ENCODE measurements at places on chromosomes 16 and 17.
A peak's percentile ranks its signal among the peaks of the same experiment; 100 is the strongest.

DNA sequence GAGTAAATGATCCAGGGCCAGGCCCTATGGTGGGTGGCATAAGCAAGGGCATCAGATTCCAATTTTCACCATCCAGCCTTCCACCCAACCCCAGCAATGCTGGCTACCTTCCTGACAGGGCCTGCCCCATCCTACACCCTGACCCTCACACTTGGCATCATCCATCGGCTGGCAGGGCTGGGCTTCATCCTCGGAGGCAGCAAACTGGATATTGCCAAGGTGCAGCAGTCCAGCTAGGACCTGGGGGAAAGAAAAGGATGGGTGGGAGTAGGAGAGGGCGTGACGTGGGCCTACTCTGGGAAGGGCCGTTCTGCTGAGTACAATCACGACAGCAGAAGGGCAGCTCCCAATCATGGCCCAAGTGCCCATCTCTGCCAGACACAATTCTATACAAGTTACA, 23.5 kb downstream of the MYO19 start:
- DNase-seq = no peak

GRCh38 chr16:30601966-30602365, 8.2 kb downstream of the ZNF689 start:
- DNase-seq = no peak

DNA sequence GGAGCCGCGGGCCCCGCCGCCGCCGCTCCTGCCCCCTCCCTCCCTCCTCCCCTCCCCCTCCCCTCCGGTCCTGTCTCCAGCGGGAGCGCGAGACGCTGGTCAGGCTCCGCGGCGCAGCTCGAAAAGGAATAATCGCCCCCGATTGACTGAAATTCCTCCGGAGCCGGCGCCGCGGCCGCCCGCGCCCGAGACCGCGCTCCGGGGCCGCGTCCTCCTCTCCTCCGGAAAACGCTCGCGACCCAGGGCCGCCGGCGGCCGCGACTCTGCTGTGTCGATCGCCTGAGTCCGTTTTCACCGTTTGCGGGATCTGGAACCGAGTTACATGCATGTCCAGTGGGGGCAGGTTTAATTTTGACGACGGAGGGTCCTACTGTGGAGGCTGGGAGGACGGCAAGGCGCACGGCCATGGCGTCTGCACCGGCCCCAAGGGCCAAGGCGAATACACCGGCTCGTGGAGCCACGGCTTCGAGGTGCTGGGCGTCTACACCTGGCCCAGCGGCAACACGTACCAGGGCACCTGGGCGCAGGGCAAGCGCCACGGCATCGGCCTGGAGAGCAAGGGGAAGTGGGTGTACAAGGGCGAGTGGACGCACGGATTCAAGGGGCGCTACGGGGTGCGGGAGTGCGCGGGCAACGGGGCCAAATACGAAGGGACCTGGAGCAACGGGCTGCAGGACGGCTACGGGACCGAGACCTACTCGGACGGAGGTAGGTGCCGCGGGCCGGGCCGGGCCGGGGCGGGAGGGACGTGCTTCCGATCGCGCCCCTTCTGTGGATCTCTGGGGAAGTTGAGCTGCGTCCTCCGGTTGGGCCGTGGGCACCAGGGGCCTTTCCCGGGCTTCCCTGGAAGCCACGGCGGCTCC, 744 bp downstream of the JPH3 start:
- peak; percentile 15 for DNase-seq

- peak; percentile 75 for DNase-seq
Measured at GRCh38 chr16:24041834-24042631, 206.2 kb downstream of the PRKCB start.

- DNase-seq = no peak
Measured at GRCh38 chr17:43534909-43535308, 11.2 kb downstream of the ETV4 start.

DNA sequence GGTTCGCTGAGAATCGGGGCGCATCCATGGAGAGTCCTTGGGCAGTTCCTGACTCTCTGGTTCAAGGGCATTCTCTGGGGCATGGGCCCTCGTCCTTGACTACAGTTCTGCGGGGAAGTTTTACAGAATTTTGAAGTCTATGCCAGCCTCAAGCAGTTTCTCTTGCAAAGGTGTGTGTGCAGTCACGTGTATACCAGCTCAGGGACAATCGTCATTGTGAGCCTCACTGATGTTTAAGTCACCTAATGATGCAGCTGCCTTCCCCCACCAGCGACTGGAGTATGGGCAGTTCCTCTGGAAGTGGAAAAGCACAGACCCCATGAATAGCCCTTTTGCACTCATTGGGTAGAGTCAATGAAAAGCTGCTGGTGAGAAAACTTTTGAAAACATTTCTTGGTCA, 1.3 kb downstream of the PLCG2 start:
- no peak for DNase-seq

- no peak for DNase-seq
Measured at GRCh38 chr17:4896332-4897197, 2.8 kb upstream of the C17orf107 start.

Data from common myeloid progenitor, CD34-positive (primary cell).